ENCODE measurements at places on chromosomes 11 and 22.

GRCh38 chr22:26045051-26045450 is 124.2 kb upstream of the SEZ6L start:
- DNase-seq, result no peak

GRCh38 chr22:32958001-32958400 is 100.2 kb downstream of the SYN3 start:
- DNase-seq, result no peak

GRCh38 chr11:108538022-108538424 is 39.8 kb upstream of the POGLUT3 start:
- no peak for DNase-seq

DNA sequence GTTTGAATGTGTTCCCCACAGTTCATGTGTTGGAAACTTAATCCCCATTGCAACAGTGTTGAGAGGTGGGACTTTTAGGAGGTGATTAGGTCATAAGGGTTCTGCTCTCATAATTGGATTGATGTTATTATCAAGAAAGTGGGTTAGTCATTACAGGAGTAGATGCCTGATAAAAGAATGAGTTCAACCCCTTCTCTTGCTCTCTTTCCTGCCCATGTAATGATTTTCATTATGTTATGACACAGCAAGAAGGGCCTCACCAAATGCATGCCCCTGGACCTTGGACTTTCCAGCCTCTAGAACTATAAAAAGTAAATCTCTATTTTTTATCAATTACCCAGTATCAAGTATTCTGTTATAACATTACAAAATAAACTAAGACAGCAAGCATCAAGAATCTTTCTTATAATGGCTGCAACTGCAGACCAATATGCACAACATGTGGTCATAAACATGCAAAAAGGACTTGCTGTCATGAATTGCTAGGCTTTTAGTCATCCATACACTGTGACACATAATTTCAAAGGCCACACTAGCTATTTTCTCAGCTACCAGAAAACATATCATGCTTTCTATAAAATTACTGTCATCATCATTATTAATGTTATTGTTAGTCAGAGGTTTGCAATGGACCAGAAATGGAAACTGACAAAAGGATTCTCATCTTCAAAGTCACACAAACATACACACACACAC is 99.9 kb upstream of the GUCY1A2 start:
- no peak for DNase-seq

- peak; percentile 56 for DNase-seq
These were observed 13.1 kb upstream of the TCF20 start for GRCh38 chr22:42283278-42284201.

DNA sequence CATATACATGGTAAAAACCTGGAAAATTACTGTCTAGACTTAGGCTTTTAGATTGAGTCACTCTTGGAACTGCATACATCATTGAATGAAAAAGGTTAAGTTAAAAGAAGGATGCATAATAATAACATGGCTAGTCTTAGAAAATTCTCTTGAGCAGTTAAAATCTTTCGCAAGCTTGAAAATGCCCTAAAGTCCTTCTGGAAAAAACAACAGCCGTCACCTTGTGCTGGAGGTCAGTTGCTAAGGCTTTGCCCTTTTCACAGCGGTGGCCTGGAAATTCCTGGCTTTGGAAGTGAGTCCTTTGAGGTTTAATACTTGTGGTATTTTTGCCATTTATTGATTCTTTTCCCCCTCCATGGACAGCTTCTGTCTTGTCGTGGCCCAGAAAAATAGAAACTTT is 17.4 kb upstream of the FBLN1 start:
- no peak for DNase-seq

- no peak for DNase-seq
These were observed 116.6 kb downstream of the NAV2 start for GRCh38 chr11:19829109-19829837.

GRCh38 chr11:13917264-13917663 is 45.3 kb upstream of the SPON1 start:
- no peak for DNase-seq
